Stimulated activated CD4-positive, alpha-beta T cell treated with anti-CD3 and anti-CD28 coated beads, TNF-alpha, amount 100 ng/mL, for 4 hours (primary cell): ENCODE measurements at places on chromosomes 12 and 14.

GRCh38 chr14:58444627-58445026 is 17.1 kb downstream of the KIAA0586 start:
- DNase-seq = no peak

GRCh38 chr12:57522011-57522886 is at the start of gene MBD6:
Gene MBD6, plus strand, starts transcription at chr12:57522824. Its CDS starts 1,480 bp downstream, at chr12:57524304.
- peak; percentile 81 for DNase-seq

DNA sequence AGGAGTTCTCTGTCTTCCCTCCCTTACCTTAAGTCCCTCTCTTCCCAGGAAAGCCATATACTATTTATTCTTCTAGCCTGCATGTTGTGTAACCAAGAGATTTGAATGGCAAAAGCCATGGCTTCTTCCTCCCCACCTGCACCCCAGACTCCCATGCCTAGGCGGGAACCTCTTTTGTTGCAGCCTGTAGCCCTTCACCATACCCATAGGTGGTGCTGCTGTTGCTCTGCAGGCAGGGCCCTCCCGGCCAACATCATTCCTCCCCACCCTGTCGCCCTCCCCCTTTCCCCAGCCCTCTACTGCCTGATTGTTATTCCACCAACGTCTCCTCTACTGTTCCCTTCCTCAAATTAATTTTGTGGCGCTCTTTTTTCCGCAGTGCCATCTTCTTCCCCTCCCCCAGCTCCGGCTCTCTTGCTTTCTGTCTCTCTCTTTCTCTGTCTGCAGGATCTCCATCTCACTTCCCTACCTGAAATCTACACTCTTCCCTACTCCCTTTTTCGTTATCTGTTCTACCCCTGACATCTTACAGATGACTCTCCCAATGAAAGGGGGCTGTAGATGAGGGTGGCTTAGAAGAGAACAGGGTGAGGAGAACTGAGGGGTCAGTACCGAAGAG is 13.8 kb downstream of the NGDN start:
- DNase-seq = no peak

- no peak for DNase-seq
These were observed 605.0 kb upstream of the USP15 start for GRCh38 chr12:61655241-61655640.

GRCh38 chr12:122064025-122064777 is 14.4 kb upstream of the MLXIP start:
- no peak for DNase-seq

DNA sequence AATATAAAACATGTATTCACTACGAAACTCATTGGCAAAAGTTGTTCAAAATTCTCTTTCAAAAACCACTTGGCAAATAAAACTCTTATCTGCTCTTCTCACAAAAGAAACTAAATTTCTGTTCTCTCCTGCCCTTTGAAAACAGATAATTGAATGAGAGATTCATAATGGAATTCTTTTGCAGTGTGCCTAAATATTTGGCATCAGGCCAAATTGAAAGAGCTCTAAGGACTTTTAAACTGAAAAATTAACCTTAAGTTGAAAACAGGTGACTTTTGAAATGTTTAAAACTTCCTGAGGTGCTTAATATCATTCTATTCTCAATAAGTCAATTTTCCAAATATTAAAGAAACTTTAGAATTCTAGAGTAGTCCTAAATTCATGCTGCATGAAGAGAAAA is 136.4 kb downstream of the FSCB start:
- DNase-seq = no peak

DNA sequence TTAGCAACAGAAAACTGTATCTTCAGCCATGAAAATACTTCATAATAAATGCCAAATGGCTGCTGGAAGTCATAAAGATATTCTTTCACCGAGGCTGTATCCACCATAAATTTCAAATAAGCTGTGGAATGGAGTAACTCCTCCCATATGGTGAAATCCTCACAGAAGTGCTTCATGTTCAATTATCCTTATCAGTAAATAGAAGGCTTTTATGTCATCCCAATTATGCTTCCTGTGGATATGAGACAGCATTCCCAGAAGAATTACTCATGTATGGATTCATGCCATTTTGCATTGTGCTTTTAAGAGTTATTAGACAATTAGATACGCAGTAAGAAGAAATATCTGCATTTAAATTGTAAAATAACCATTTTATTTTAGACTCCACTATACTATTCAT is 99.0 kb downstream of the RTN1 start:
- no peak for DNase-seq

DNA sequence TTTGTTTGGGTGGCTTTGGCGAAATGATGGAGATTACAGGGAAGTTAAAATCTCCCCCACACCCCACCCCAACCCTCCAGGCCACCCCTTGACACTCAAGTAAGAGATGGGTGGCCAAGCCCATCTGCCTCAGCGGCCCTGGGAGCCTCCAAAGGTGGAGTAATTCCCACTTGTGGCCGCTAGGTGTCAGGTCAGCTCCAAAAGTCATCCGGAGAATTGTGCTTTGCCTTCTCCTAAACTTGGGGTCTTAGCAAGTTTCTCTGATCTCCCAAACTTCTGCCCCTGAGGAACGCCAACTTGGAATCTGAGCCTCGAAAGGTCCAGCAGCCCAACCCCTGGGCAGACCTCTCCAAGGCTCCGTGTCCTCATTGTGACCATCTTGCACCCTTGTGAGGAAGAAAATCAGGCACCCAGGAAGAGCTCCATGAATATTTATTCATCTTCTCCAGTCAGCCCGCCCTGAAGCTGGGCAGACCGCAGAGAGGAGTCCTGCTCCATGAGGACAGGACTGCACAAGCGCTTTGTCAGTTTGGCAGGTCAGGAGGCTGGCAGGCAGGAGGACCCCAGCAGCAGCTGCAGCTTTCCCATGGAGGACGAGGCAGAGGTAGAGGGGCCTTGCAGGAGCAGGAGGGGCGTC is 46.7 kb downstream of the LRRC74A start:
- peak; percentile 47 for DNase-seq

DNA sequence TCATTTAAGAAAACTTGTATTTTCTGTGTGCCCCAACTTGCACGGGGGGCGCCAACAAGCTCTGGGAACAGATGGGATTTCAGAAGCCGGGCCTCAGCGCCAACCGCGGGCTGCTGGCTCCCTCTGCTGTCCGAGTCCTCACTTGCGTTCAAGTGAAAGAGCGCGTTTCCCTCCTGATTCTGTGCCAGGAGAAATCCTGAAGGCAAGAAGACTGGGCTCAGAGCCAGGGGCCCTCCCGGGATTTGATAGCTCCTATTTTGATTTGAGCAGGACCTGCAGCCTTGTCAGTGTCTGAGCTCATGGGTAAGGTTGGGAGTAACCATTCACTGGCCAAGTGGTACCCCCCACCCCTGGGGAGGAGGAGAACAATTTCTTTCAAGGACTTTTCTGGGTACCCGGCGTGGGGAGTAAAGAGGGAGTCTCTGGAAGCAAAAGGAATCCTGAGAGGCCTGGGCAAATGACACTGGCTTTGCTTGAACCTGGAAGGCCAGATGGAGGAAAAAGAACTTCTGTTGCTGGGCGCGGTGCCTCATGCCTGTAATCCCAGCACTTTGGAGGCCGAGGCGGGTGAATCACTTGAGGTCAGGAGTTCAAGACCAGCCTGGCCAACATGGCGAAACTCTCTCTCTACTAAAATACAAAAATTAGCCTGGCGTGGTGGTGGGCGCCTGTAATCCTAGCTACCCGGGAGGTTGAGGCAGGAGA is 179.0 kb upstream of the RGS6 start:
- DNase-seq = peak; percentile 53

DNA sequence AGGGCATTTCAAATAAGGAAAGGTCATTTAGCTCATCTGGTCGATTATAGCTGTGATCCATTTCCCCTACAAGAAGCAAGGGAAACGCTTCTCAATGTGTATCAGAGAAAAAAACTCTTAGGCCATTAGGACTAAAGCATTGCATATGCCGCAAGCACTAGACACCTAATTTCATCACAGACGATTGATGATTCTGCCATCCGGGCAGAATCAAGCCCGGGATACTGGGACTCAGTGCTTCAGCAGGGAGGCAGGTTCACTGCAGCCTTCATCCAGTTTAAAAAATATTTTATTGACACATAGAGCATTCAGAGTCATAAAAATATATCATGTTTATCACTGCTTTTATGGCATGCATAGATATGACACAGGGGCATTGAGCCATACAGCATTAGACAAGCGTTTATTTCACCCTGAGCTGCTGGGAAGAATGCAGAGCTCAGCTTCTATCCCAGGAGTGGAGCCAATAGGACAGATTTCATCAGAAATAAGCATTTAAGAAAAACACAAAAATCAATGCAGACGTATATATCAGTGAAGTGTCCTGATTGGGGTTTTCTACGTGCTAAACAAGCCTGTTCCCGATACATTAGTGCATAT is 806.9 kb downstream of the GALC start:
- no peak for DNase-seq

GRCh38 chr12:33125755-33126154 is 229.2 kb upstream of the PKP2 start:
- no peak for DNase-seq

DNA sequence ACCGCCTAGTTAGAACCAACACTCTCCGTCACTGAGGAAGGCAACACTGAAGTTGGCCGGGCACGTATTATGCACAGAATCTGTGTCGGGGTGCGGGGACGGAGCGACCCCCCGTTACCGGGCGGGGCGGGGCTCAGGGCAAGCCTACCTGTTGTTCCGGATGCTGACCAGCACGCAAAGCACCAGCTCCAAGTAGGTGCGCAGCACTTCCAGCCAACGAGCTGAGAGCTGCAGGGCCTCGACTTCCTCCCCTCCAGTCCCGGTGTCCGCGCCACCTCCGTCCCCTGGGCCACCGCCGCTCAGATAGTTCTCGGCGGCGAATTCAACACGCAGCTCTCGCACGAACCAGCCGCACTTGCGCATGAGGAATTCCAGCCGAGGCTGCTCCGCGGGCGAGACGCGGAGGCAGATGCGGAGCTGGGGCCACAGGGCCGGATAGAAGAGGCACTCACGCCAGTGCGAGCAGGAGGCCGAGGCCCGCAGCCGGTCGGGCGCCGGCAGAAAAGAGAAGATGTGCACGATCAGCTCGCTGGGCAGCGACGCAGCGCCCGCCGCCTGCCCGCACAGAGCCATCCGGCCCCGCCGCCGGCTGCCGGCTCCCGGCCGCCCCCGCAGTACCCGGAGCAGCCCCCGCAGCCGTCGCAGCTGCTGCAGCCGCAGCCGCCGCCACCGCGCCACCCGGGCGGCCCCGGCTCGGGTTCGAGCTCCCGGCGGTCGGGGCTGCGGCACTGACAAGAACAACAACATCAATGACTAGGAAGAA is 636 bp downstream of the FBXO33 start:
- DNase-seq = peak; percentile 13

- DNase-seq = no peak
These were observed 26.2 kb upstream of the TRAF3 start for GRCh38 chr14:102751088-102751487.

DNA sequence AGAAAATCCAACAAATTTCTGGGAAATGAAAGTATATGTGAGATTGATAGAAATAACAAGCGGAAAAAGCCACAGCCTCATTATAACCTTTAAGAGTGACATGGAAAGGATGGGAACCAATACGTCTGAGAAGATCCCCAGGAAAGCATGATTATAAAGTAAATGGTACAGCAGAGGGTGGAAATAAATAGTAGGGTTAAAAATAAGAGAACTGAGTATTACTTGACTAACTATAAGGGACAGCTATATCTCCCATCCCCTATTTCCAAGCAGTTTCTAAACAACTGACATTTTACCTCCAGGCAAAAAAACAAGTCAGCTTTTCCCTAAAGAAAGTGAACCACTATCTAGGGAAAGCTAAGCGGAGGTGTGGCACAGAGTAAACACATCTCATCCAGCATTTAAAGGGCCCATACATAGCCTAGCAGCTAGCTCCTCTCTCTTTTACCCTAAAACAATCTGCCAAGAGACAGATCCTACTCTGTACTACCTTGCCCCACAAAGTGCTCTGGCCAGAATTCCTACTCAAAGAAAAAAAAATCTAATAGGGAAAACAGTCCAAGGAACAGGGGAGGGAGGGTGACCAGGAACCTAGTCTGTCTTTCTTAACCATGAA is 11.2 kb downstream of the OSBPL8 start:
- DNase-seq = no peak

GRCh38 chr14:63203618-63204406 is 431 bp upstream of the RHOJ start:
- DNase-seq = no peak

DNA sequence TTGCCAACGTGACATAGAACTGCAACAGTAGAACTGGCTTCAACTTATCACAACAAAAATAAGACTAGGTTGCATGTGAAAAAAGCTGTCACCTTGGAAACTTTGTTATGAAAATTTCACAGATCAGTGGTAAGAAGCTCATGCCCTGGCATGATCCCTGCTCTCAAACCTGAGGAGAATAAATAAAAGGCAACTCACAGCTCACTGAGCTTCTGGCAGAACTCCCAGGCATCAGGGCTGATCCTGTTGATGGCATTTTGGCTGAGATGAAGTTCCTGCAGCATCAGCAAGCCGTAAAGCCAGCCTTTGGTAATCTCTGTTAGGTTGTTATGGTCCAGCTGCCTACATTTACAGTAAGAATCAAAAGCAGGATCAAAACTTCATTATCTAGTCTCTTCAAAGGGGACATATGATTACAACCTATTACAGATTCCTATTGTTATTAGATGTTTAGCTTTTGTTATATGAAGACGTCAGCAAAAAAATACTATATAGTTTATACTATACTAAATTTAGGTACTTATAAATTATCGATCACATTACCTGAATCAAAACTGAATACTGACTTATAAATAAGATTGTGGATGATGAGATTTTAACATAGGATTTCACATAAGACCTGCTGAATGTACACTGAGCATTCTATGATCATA is 32.0 kb downstream of the LRIG3 start:
- DNase-seq = no peak

DNA sequence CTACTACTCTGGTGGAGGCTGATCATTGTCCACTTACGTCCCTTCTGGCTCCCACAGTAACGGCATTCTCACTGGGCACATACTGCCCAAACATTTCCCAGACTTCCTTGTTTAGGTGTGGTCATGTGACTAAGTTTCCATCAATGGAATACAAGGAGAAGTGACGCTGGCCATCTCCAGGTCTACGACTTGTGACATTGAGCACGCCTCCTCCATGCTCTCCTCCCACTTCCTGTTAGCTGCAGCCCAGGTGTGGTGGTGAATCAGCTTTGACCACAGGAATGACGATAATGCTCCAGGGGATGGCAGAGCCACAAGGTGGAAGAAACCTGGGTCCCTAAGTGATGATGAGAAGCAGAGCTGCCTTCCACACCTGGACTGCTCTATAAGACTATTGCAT is 6.0 kb upstream of the SLC24A4 start:
- no peak for DNase-seq

GRCh38 chr14:51750542-51750941 is 98.8 kb downstream of the FRMD6 start:
- no peak for DNase-seq

DNA sequence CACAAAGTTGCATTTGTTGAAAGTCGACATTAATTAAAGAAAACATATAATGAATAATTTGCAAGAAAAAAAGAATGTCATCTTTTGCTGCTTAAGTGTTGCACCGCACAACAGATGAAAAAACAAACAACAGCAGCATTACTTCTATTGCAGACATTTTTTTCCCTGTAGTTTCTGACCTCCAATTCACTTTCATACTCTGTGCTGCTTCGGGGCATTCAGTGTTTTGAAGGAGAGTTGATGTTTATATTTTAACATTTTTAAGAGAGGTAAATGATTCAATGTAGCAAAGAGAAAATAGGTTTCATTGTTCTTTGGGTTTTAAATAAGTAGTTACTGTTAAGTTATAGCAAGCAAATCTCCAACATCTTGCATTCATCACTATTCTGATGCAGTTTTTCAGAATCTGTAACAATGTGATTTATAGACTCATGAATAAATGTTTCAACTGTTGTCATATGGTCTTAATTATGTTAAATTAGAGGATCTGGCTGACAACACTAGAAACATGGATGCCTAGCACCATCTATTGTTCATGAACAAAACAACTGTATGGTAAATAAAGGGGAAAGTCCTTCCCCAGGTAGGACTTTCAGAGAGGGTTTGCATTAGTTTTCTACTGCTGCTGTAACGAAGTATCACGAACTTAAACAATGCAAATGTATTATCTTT is 168.1 kb downstream of the BCAT1 start:
- no peak for DNase-seq
